ENCODE measurements at places on chromosomes 11 and 22.

DNA sequence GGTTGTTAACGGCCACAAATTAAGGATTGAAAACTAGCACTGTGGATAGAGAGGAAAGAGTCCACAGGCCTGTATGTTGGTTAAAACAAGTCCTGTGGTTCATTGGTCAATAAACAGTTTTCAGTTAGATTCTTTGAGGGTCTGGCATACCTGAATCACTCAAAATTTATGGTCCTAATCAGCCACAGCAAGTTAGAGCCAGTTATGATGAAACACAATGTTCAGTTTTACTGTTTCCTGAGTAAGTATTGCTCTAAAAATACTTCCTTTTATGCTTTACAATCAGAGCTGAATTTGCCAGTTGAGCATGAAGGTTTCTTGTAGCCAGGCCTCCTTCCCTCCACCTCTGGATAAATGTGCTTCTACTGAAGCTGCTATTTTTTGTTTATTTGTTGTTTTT is 12.9 kb upstream of the CAT start:
- DNase-seq, result no peak

DNA sequence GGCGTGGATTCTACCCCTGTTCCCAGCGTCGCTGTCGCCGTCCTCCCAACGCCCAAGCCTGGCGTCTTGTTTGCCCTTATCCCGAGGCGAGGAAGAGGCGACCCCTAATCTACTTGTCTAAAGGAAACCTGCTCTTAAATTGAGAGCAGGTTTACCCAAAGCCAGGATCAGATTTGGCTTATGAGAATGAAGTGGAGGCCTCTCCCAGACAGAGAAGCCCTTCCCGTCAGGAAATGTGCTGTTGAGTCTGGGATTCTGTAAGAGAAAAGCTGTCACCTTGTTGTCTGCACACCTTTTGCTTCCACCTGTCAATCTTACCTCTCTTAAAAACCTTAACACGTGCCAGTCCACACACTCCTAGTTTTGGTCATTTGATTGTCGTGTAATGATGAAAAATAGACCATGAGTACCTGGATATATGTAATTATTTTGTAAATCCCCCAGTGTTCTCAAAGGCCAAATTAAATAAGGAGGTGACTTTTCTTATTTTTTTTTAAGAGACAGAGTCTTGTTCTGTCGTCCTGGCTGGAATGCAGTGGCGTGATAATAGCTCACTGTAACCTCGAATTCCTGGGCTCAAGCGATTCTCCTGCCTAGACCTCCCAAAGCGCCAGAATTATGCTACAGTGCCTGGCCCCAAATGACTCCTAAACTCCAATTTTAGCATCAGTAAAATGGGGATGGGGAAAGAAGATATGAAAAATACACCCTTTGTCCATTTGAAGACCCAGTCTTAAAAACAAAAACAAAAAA is 627 bp downstream of the GTF2H1 start:
- DNase-seq, result no peak

DNA sequence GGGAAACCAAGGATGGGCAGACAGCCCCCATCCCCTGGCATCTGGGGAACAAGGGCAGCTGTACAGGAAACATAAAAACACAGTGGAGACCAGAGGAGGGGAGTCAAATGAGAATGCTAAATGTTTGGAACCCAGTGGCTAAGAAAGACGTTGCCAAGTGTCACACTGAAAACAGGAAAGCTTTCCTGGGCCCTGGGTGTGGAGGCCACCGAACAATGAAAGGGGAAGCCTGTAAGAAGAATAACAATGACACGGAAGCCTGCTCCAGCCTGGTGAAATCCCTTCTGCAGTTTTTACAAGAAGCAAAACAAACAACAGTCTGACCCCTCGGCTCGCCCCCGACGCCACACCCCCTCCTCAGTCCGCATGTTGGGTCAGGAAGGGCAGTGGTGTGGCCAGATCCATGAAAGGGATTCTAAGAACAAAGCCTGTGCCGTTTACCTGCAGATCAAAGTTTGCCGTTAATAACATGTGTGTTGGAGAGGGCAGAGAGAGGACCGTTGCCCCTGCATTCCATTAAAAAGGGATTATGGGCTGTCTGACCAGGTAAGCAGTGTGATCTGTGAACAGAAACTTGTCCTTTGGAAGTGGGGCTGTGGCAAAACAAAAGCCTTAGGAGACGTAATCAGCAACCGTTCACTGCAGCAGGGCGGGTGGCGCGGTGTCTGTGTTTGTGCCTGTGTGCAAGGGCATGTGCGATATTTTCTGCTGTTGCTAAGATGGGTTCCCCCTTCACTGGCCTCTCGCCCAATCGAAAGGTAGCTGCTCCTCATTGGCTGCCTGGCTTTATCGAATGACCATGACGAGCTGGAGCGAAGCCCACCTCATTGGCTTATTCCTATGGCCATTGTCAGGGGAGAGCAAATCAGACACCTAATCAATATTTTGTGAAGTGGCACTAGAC is 113.7 kb upstream of the BLID start:
- DNase-seq, result no peak

GRCh38 chr11:114499756-114500155 is 59.9 kb downstream of the NXPE1 start:
- DNase-seq, result no peak

DNA sequence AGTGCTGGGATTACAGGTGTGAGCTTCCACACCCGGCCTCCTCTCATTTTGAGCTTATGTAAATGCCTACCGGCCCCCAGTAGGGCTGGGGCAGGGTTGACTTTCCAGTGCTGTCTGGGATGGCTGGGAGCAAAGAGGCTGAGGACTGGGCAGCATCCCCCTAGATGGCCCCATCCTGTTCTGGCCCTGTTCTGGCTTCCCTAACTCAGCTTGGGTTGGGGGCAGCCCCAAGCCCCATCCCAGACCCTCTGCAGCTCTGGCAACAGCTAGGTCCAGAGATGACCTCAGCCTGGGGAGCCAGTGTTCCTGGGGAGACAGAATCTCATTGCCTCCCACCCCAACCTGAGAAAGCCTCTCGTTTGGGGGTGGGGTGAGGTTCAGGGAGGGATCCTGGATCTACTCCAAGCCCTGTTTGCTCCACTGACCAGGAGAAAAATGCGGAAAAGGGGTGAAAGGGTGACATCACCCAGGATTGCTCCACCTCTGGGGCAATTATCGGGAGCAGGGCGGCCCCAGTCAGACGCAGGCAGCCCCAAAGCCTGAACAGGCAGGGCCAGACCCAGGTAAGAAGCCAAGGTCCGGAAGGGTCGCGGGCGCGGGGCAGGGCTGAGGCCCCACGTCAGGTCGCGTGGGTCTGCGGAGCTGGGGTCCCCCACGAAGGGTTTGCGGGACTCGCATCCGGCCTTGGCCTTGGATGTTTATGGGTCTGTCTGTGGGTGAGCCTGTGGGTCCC is at the start of gene PNPLA2:
TSS of gene PNPLA2 (plus strand) at position 519 of the 733 bp plus-strand sequence. CDS start 805 bp downstream, outside the sequence.
- no peak for DNase-seq

GRCh38 chr11:27020751-27021150 is 19.9 kb upstream of the BBOX1 start:
- no peak for DNase-seq

GRCh38 chr22:27690599-27690998 is 111.0 kb downstream of the MN1 start:
- no peak for DNase-seq

- DNase-seq, result no peak
These were observed 16.8 kb upstream of the PRG2 start for GRCh38 chr11:57407010-57407920.

GRCh38 chr22:25770333-25770732 is 28.3 kb downstream of the MYO18B start:
- DNase-seq, result no peak

GRCh38 chr22:47357493-47357892 is 595.0 kb downstream of the TBC1D22A start:
- no peak for DNase-seq

DNA sequence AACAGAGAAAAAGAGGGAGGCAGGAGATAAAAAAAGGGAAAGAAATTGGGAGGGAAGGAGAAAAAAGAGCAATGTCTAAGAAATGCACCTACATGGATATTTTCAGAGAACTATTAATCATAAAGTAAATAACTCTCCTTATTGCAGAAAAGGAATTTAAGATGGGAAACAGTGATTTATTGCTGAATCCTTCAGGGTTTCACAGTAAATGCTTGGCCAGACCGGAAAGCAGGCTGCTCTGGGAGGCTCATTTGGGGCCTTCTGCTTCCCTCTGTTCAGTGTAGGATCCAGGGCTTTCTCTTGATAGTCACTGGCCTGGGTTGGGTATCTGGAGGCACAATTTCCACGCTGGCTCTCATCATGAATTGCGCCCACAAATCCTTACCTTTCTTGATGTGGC is 324.3 kb upstream of the SORL1-AS1 start:
- no peak for DNase-seq

- DNase-seq, result no peak
These were observed 45.0 kb upstream of the BIRC3 start for GRCh38 chr11:102272047-102272824.

- DNase-seq, result no peak
These were observed 2.3 kb upstream of the TIRAP start for GRCh38 chr11:126280595-126280994.

- DNase-seq, result no peak
These were observed 14.0 kb upstream of the EHD1 start for GRCh38 chr11:64892411-64892831.

GRCh38 chr11:75534259-75535069 is 8.7 kb upstream of the GDPD5 start:
- DNase-seq, result no peak

DNA sequence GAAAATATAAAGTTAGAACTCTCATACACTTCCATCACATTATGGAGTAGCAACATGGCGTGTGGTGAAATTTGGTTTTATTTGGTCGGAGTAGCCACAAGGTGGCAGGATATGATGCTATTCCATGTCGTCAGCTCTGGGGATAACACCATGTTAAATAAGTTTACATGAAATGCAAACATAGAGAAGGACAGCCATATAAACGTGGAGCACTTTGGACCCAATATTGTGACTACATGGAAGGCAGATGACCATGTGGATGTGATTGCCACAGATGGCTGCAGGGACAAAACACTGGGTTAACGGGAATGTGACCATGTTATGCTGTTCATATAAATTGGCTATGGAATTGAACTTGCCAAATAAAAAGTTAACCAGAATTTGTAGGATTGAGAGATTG is 21.0 kb downstream of the OR5M11 start:
- DNase-seq, result no peak

DNA sequence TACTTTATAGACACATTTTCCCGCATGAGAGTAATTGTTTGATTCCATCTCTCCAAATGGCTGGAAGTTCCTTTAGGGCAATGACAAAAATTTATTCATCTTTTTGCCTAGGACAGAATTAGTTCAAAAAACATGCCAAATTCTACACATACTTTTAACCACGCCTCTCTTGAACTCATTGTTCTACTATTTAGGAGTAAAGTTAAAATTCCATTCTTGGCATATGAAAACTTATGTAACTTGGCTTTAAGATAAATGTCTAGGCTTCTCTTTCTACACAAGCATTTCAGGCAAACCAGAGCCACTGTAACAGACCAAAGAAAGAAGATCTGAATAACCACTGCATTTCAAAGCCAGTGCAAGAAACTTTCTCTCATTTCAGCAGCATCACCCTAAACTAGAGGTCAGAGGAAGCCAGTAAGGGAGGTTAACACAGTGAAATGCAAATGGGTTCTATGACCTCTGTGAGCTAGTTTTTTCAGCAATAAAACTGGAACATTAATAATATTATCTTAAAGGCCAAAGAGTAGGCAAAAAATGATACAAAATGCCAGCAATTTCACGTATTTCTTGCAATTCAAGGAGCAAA is 73.0 kb downstream of the RSF1 start:
- DNase-seq, result no peak

DNA sequence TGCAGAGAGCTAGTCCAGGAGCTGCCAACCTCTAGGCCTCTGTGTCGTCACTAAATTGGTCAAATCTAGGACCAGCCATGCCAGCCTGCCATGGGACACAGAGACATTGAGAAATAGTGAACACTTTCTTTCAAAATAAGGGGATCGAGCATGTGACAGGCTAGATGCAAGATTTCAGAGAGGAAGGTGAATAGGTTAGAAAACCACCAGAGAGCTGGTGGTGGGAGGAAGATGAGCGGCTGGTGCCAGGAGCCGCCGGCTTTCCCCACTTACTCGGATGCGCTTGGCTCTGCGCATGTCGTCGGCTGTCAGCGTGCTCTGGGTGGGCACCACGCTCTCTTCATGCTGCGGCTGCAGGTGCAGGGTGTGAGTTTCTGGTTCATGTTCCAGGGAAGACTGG is 35.4 kb upstream of the NFRKB start:
- no peak for DNase-seq

- no peak for DNase-seq
These were observed 53.7 kb upstream of the ATXN10 start for GRCh38 chr22:45617948-45618347.
